HEK293T (cell line): ENCODE measurements at places on chromosomes 4 and X.

DNA sequence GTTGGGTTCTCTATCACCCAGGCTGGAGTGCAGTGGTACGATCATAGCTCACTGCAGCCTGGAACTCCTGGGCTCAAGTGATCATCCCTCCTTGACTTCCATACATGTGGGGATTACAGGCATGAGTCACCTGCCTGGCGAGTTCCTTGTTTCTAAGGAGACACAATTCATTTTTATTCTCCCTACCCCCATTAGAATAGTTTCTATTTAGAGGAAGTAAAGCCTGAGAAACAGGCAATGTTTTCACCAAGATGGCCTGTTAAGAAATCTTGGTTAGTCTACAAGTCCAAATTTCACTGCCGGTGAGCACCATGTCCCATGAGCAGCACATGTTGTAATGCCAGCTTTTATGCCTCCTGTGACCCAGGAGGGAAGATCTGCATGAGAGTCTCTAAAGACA is 5.7 kb downstream of the CYBB start:
- DNase-seq, result no peak

- DNase-seq, result peak; percentile 8
Measured at GRCh38 chr4:101806914-101807313, 16.4 kb downstream of the BANK1 start.

DNA sequence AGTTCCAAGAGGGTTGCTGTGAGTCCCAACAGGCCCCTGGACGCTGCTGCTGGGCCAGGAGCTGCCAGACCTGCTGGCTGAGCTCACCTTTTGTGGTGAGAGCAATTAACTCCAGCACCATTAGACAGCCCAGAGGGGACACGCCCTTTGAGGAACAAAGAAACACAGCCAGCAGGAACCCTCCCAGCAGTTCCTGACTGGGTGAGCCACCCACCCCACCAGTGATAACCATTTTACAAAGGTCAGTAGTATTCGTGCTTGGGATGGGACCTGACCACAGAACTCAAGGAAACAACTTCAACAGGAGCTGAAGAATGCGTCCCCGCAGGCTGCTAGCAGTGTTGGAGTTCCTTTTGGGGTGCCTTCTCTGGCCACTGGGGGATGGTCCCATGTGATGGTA is 38.8 kb upstream of the AFAP1 start:
- DNase-seq, result no peak

DNA sequence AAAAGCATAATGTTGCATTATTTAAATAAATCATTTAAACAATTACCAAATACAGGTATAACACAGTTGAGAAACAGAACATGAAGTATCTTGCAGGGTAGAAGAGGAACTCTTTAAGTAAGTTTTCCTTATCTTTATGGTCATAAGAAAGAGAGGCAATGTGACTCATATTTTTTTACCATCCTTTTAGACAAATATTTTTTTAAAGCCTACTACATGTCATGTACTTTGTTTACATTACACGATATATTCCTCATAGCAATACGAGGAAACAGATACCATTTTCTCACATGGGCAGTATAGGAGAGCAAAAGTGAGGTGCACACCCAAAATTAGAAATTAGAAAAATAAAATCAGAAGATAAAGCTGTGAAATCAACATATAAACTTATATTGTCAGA is 49.3 kb upstream of the EPHA5 start:
- DNase-seq, result no peak

DNA sequence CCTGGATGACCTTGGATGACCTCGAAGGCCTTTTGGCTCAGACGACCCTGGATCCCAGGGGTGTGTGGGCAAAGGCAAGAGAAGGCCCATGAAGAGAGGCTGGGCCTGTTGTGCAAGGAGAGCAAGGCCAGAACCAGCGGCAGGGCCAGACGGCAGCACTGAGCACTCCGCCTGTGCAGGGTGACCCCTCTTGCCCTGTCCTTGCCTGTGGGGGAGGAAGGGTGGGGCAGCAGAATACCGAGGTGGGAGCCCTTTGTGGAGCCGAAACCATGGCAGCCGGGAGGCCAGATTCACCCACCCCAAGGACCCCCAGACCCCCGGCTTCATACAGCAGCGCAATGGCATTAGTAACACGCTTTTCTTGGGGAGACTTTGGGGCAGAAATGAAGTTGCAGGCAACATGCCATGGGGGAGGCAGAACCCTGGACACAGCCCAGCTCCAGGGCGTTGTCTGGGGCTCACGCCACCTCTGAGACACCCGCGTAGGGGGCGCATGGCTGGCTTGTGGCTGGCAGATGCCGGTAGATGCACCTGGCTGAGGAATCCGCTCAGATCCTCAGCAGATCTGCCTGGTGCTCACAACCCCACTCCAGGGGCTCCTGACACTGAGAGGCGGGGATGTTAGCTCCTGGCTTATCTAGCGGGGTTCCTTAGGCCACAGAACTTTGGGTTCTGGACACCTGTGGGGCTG is 114.5 kb downstream of the FAM53A start:
- no peak for DNase-seq

DNA sequence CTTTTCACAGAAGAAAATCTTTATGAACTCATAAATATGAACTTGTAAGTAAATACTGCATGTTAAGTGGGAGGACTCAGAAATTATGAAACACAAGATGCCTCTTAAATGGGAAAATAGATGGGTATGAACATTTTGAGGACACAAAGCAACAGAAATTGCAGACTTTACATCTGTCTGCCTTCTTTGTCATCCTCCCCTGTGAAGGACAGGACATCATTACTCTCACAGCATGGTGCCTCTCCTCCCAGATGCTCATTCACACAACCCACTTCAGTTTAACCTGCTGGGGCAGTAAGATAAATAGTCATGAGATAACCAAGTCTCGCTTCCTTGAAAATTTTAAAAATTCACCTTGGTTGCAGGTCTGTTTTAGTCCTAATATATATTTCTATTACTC is 144.5 kb downstream of the APBB2 start:
- no peak for DNase-seq

DNA sequence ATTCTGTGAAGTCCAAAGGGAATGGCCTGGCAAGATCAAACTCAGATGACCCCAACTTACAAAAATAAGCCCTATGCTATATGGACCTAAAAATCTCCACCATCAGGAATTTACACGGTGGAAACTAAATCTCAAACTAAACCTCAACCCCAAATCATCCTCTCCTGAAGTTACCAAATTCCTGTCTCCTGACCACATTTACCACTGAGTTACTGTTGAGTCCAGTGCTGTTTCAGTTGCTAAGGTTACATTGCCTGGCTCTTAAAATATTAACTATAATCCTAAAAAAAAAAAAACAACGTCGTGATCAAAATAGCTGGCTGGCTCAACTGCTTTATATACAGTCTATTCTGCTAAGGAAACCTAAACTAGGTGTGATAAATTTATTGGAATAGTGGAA is 315.2 kb upstream of the SLIT2 start:
- DNase-seq, result no peak

- no peak for DNase-seq
Measured at GRCh38 chr4:80438016-80438415, 102.5 kb downstream of the CFAP299 start.

DNA sequence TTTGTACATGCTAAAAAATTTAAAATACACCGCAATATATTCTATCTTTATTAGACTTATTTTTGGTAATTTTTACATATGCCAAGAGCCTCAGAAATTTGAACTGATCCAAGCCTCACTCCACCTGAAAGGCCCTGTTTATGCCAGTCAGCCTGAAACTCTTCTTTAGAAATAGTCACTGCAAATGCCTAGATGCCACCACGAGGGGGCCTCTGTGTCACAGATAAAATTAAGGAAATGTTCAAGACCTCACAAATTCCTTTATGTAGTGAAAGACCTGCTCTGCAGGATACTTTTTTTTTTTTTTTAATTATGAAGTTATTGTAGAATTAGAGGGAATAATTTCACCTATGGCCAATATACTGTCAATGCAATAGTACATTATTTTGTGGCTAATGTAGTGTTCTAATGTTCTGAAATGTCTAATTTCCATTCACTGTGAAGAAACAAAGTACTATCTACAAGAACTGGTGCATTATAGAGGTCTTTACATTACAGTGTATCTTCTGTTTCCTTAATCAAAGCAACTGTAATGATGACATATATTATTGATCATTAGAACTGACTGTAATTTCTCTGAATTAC is 69.8 kb downstream of the DTHD1 start:
- DNase-seq, result peak; percentile 31

- DNase-seq, result no peak
Measured at GRCh38 chr4:2424581-2424980, 5.8 kb downstream of the CFAP99 start.

- no peak for DNase-seq
Measured at GRCh38 chr4:116547632-116548031, 537.7 kb downstream of the TRAM1L1 start.

DNA sequence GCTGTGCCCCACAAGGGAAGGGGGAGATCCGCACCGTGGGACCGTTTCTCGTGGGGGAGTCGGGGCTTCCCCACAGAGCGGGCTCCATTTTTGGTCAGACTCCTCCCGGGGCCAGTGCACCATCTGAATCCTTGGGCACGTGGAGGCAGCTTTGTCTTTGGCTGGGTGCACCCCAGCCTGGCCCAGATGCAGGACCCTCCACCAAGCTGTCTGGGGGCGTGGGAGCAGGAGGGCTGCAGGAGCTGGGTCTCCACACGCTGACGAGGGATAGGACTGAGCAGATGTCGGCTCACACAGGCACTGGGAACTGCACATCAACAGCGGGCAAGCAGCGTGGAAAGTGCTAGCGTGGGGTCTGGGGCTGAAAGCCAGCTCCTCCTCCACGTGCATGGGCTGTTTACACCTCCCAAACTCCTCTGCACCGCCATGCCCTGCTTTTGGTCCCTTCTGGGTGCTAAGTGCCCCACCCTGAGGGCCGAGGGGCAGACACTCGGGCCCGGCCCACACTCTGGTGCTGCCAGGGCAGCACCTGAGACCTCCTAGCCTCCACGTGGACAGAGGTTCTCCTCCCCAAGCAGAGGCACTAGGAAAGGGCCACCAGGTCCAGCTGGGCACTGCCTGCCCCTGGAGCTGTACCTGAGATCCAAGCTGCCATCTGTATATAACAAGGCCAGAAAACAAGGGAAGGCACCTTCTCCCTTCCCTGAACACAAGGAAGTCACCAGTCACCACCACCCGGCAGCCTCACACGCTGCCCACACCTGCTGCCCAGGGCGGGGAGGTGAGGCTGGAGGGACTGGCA is 13.8 kb downstream of the DGKQ start:
- no peak for DNase-seq

- no peak for DNase-seq
Measured at GRCh38 chrX:110519906-110520452, 161.3 kb downstream of the RTL9 start.

GRCh38 chr4:26349496-26349895 is 28.7 kb downstream of the RBPJ start:
- DNase-seq, result no peak

- peak; percentile 53 for DNase-seq
Measured at GRCh38 chrX:152632445-152633097, 5.1 kb upstream of the GABRQ start.

GRCh38 chr4:149199594-149199993 is 616.0 kb downstream of the IQCM start:
- DNase-seq, result no peak

GRCh38 chrX:1430451-1430850 is 22.3 kb downstream of the ASMTL start:
- DNase-seq, result no peak

- DNase-seq, result peak; percentile 55
Measured at GRCh38 chrX:131783555-131784308, 239.4 kb upstream of the STK26 start.

GRCh38 chr4:56051710-56052075 is 102.9 kb downstream of the CEP135 start:
- no peak for DNase-seq

GRCh38 chr4:143514169-143514495 is 630 bp downstream of the SMARCA5 start:
- DNase-seq, result no peak

DNA sequence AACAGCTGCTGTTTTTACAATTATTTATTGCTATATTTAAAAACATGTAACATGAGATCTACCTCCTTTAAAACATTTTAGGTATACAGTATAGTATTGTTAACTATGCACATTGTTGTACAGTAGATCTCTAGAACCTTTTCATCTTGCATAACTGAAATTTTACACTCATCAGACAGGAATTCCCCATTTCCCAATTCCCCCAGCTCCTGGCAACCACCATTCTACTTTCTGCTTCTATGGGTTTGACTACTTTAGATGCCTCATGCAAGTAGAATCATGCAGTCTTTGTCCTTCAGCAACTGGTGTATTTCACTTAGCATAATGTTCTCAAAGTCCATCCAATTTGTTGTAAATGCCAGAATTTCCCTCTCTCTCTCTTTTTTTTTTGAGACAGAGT is 9.7 kb upstream of the LSM6 start:
- no peak for DNase-seq
